T-cell (primary cell): ENCODE measurements at places on chromosomes 2 and 18.

- no peak for DNase-seq
Observed at GRCh38 chr2:96937586-96937985, 48.8 kb downstream of the FAM178B start.

DNA sequence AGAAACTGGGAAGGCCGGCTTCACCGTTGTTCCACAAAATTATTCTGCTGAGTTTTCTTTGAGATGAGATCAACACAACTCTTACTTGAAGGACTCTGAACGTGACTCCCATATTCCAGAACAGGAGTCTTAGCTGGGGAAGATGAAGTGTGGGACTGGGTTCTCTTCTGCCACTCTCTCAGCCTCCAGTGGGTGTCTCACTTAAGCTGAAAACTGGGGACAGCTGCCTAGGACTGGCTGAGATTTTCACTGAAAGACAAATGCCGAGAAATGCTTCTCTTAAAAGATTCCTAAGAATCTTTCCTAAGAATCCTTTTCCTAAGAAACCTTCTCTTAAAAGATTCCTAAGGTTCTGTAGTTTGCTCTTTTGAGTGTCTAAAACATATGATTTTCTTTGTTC, 156.6 kb upstream of the LHCGR start:
- DNase-seq = no peak

- DNase-seq = no peak
Observed at GRCh38 chr2:136022396-136023146, 37.1 kb upstream of the DARS1 start.

GRCh38 chr2:218427741-218428140, 8.8 kb downstream of the VIL1 start:
- no peak for DNase-seq

- DNase-seq = no peak
Observed at GRCh38 chr2:9736021-9736420, 105.2 kb upstream of the YWHAQ start.

GRCh38 chr2:176582990-176583481, 313.8 kb downstream of the MTX2 start:
- no peak for DNase-seq
